ENCODE measurements at places on chromosomes 2 and 18.

GRCh38 chr2:84965192-84965516, 5.8 kb upstream of the KCMF1 start:
- no peak for DNase-seq

- no peak for DNase-seq
These were observed 51.2 kb upstream of the PXDN start for GRCh38 chr2:1795261-1796231.

GRCh38 chr18:8480506-8481328, 128.5 kb upstream of the RAB12 start:
- peak; percentile 5 for DNase-seq

- DNase-seq, result no peak
These were observed 112.5 kb downstream of the PKP4 start for GRCh38 chr2:158569284-158569683.

DNA sequence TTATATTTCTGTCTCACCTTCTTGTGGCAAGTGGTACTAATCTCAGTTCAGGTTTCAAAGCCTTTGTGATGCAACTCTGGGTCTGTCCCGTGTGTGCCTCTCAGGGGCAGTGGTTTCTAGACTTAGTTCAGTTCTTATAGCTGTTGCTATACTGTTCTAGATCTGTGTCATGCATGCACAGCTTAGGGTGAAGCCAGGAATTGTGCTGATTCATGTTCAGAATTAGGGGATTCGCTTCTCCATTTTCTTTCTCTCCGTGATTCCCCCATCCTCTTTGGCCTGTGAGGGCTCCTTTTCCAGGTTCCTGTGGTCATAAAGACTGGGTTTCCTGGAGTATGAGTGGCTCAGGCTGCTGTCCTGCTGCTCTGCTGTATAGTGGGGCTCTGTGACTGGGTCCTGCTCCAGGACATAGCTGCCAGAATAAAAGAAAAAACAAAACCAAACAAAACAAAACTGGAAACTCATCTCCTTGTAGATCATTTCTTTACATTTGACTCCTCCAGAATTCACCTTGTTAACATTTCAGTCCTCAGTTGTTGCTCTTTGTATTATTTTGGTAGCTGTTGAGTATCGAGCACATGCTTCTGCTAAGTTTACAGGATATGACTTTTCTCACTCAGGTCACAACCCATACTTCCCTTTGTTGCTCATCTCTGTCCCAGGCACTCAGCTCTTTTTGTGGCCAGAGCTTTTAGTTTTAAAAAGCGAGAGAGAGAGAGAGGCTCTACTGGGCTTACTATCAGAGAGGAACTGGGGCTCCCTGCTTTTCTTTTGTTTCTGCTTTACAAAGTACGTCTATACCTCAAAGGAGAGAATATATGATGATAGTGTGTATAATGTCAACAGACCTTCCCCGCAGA, 34.2 kb downstream of the CERS6 start:
- DNase-seq, result no peak

DNA sequence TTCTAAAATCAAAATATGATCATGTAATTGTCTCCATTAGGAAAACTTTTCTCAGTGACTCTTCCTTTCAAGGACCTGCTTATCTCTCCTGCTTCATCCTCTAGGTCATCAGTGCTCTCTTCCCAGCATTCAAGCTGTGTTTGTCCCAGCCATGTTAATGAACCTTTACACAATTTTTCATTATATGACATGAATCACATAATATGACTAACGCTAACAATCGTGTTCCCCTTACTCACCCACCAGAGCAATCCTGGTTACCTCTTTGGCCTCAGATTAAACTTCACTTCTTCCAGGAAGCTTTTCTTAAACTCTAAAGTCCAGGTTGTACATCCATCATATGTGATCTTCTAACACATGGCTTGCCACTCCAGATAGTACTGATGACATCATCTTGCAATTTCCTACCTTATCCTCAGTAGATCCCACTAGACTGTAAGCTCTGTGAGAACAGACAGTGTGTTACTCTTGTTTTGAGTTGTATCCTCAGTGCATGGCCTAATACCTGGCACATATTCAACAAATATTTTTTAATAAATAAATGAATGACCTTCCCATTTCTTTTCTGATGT, 882.9 kb upstream of the ZEB2 start:
- no peak for DNase-seq

All from iPS DF 6.9 (cell line).